Mesendoderm (in vitro differentiated cells): ENCODE measurements at places on chromosomes 5 and 9.

DNA sequence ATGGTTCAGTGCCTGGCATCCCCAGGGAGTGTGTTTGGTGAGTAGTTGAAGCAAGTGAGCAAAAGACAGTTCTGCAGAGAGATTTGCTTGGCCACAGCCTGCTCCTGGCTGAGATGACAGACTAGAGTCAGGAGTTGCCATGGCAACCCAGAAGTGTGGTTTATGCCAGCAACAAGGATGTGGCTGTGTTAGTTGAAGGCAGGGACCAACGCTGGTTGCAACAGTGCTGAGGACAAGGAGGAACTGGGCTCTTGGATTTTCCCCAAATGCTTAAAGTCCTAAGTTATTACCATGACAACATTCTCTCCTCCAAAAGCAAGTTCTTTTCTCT, 2.7 kb downstream of the NXNL2 start:
- no peaks in the 10 kb centered on the region for H3K36me3 ChIP-seq
- no peaks in the 10 kb centered on the region for H3K4me1 ChIP-seq

GRCh38 chr5:8458038-8458383, 589.1 kb downstream of the MTRR start:
- no peak overlapping the region for H3K27ac ChIP-seq
- no peaks in the 10 kb centered on the region for H3K4me1 ChIP-seq
- no peak for DNase-seq
- H3K36me3 ChIP-seq = no peaks in the 10 kb centered on the region
- H3K27me3 ChIP-seq = no peaks in the 10 kb centered on the region

GRCh38 chr5:58012102-58012501, 447.8 kb downstream of the PLK2 start:
- H3K4me3 ChIP-seq = no peak overlapping the region
- DNase-seq = no peak
- no peaks in the 10 kb centered on the region for H3K27me3 ChIP-seq
- H3K4me1 ChIP-seq = no peaks in the 10 kb centered on the region
- no peak overlapping the region for H3K27ac ChIP-seq
- H3K36me3 ChIP-seq = no peaks in the 10 kb centered on the region

DNA sequence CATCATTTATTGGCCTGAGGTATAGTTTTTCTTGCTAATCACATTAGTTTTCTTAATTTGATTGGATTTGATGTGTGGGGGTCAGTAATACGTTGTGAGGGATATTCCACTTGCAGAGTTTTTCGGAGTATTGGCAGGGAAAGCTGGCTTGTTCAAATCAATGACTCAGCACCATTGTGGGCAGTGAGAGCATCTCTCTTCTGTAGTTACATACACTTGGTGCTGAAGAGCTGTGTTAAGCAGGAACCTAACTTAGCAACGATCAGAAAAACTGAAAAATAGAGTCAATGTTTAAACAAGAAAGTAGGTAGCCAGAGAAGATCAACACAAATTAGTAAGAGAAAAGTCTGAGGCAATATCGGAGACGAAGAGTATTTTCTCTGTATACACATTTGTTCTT, 344.6 kb upstream of the EDIL3 start:
- no peak overlapping the region for H3K27ac ChIP-seq
- no peaks in the 10 kb centered on the region for H3K36me3 ChIP-seq
- no peaks in the 10 kb centered on the region for H3K27me3 ChIP-seq
- H3K4me3 ChIP-seq = no peak overlapping the region
- H3K4me1 ChIP-seq = no peaks in the 10 kb centered on the region

DNA sequence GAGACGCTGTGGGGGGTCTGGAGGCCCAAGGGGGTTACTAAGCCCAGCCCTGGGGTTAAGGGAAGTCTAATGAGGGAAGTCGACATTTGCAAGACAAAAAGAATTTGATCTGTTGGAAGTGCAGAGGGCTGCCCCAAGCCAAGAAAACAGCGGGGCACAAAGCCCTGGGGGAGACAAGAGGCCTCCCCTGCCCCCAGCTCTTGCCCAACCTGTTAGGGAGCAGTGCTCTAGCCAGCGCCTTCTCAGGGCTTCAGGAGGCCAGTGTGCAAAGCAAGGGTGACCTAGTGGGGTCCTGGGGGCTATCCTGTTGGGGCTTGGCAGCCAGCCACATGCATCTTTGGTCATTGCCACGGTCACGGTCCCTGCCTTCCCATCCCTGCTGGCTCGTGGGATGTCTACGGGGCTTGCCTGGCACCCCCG, 25.2 kb downstream of the GFI1B start:
- H3K36me3 ChIP-seq = no peaks in the 10 kb centered on the region
- no peaks in the 10 kb centered on the region for H3K27me3 ChIP-seq
- peak; percentile 43 for DNase-seq
- H3K4me3 ChIP-seq = no peak overlapping the region
- H3K4me1 ChIP-seq = peaks cover 11% of the 10 kb centered on the region
- H3K27ac ChIP-seq = no peak overlapping the region

GRCh38 chr5:170848033-170848432, 13.8 kb upstream of the RANBP17 start:
- no peaks in the 10 kb centered on the region for H3K36me3 ChIP-seq
- no peak for DNase-seq
- no peaks in the 10 kb centered on the region for H3K27me3 ChIP-seq
- no peak overlapping the region for H3K27ac ChIP-seq

DNA sequence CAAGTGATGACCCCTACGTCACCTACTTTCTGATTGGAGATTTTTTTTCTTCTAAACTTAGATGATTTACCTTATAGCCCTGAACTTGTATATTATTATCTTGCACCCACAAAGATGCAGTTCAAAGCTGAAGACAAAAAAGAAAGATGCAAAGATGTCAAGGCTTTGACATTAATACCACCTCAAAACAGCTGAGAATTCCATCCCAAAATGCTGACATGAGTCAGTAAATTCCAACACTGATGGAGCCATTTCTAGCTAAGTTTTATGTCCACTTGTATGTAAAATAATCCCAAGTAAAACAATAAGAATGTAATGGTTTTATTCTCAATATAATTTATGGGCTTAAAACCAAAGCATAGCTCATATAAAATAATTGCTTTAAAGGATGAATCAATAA, 91.5 kb upstream of the CDH9 start:
- H3K27ac ChIP-seq = no peak overlapping the region
- H3K36me3 ChIP-seq = no peaks in the 10 kb centered on the region
- H3K4me1 ChIP-seq = no peaks in the 10 kb centered on the region
- DNase-seq = no peak

DNA sequence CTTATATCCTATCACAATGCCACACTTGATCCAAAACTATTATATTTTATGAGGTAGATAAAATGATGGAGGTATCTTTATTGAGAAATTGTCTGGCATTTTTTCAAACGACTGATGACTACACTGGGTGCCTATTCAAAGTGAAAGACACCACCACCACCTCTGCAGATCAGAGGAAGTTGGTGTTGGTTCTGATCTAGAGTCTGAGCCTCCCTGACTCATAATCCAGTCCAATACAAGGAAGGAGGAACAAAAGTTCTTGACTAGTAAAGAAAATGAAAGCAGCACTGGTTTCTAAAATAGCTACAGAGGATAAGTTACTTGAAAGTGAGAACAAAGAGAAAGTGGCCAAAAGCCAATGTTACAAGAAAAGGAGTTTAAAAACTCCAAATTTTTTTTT, 139.9 kb downstream of the RFX3 start:
- no peak overlapping the region for H3K27ac ChIP-seq
- no peaks in the 10 kb centered on the region for H3K4me1 ChIP-seq
- no peak overlapping the region for H3K4me3 ChIP-seq
- H3K27me3 ChIP-seq = no peaks in the 10 kb centered on the region

GRCh38 chr5:123690821-123691220, 178.8 kb downstream of the CSNK1G3 start:
- H3K4me3 ChIP-seq = no peak overlapping the region
- H3K27ac ChIP-seq = no peak overlapping the region
- H3K27me3 ChIP-seq = no peaks in the 10 kb centered on the region
- no peaks in the 10 kb centered on the region for H3K4me1 ChIP-seq
- no peak for DNase-seq

- H3K4me1 ChIP-seq = no peaks in the 10 kb centered on the region
- no peaks in the 10 kb centered on the region for H3K27me3 ChIP-seq
- DNase-seq = no peak
- no peak overlapping the region for H3K4me3 ChIP-seq
- no peak overlapping the region for H3K27ac ChIP-seq
Measured at GRCh38 chr9:113570749-113571711, 107.5 kb downstream of the RGS3 start.

GRCh38 chr5:179912386-179912785, 4.7 kb upstream of the TBC1D9B start:
- no peak overlapping the region for H3K4me3 ChIP-seq
- no peaks in the 10 kb centered on the region for H3K27me3 ChIP-seq
- no peaks in the 10 kb centered on the region for H3K36me3 ChIP-seq
- DNase-seq = no peak
- H3K27ac ChIP-seq = no peak overlapping the region

DNA sequence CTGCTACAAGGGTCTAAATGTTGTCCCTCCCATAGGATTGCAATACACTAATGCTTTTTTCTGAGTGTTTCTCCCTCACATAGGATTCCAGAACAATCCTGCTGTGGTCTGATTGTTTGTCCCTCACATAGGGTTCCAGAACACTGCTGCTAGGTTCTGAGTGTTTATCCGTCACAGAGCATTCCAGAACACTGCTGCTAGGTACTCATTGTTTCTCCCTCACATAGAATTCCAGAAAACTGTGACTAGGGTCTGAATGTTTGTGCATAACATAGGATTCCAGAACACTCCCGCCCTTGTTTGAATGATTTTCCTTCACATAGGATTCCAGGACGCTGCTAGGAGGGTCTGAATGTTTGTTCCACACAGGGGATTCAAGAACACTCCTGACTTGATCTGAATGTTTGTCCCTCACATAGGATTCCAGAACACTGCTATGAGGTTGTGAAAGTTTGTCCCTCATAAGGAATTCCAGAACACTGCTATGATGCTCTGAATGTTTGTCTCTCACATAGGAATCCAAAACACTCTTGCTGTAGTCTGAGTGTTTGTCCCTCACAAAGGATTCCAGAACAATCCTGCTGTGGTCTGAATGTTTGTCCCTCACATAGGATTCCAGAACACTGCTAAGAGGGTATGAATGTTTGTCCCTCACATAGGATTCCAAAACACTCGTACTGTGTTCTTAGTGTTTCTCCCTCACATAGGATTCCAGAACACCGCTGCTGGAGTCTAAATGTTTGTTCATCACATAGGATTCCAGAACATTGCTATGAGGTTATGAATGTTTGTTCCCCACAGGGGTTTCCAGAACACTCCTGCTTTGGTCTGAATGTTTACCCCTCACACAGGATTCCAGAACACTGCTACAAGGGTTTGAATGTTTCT, 213.5 kb downstream of the FOXD4L6 start:
- no peaks in the 10 kb centered on the region for H3K36me3 ChIP-seq
- H3K4me1 ChIP-seq = no peaks in the 10 kb centered on the region
- no peak overlapping the region for H3K27ac ChIP-seq
- peak overlapping the region; percentile 11 for H3K4me3 ChIP-seq

- DNase-seq = no peak
- no peaks in the 10 kb centered on the region for H3K4me1 ChIP-seq
- no peaks in the 10 kb centered on the region for H3K27me3 ChIP-seq
Measured at GRCh38 chr5:123710031-123710430, 198.1 kb downstream of the CSNK1G3 start.

GRCh38 chr5:75091597-75091996, 39.2 kb upstream of the GCNT4 start:
- H3K4me1 ChIP-seq = peaks cover 7% of the 10 kb centered on the region
- H3K4me3 ChIP-seq = no peak overlapping the region
- H3K27ac ChIP-seq = no peak overlapping the region
- H3K27me3 ChIP-seq = no peaks in the 10 kb centered on the region
- peak; percentile 64 for DNase-seq
- no peaks in the 10 kb centered on the region for H3K36me3 ChIP-seq

GRCh38 chr5:107558823-107559375, 111.8 kb downstream of the EFNA5 start:
- no peak overlapping the region for H3K4me3 ChIP-seq
- H3K36me3 ChIP-seq = no peaks in the 10 kb centered on the region
- H3K4me1 ChIP-seq = peaks cover 2% of the 10 kb centered on the region
- H3K27ac ChIP-seq = no peak overlapping the region
- peak; percentile 55 for DNase-seq

GRCh38 chr5:159752622-159753275, 163.5 kb upstream of the ADRA1B start:
- H3K36me3 ChIP-seq = no peaks in the 10 kb centered on the region
- H3K4me3 ChIP-seq = no peak overlapping the region
- DNase-seq = no peak
- no peaks in the 10 kb centered on the region for H3K4me1 ChIP-seq

DNA sequence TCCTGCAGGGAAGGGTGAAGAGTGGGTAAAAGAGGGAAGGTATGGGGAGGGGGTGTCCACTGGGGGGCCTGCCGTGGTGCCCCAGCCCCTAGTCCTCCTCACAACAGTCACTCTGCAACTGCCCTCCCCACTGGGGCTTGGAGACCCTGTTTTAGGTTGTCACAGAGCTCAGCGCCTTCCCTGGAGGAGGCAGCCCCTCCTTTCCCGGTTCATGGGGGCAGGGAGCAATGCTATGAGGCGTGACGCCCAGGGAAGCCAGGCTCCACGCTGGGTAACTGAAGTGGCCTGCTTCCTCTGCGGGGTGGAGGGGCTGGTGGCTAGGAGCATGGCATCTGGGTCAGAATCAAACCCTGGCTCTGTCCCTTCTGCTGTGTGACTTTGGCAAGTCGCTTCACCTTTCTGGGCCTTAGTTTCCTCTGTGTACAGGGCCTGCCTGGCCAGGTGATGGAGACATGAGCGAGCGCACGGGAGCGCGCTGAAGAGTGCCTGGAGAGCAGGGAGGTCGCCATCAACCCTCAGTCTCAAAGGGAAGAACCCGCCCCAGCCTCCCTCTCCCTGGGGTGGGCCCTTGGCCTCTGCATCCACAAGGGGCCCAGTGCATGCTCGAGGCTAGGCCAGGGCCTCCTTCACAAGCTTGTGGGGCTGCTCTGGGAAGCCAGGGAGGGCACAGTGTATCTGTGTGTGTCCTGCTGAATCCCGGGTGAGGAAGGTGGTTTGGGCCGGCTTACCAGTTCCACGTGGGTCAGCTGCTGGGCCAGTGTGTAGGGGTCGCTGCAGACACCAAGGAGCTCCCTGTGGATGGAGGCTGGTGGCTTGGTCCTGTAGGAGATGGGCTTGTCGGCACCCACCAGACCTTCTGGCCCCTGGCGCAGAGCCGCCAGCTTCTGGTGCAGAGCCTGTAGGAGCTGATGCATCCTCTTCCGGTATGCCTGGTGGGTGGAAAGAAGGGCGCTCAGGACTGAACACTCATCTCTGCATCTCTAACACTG, 56.4 kb upstream of the RNF130 start:
- H3K36me3 ChIP-seq = no peaks in the 10 kb centered on the region
- no peaks in the 10 kb centered on the region for H3K27me3 ChIP-seq
- no peak overlapping the region for H3K27ac ChIP-seq
- H3K4me3 ChIP-seq = no peak overlapping the region
- H3K4me1 ChIP-seq = no peaks in the 10 kb centered on the region
- DNase-seq = no peak

GRCh38 chr9:101566904-101567724, 27.7 kb downstream of the PPP3R2 start:
- peaks cover under 1% of the 10 kb centered on the region for H3K36me3 ChIP-seq
- DNase-seq = peak; percentile 59
- no peaks in the 10 kb centered on the region for H3K27me3 ChIP-seq
- H3K4me1 ChIP-seq = peaks cover 11% of the 10 kb centered on the region
- H3K4me3 ChIP-seq = no peak overlapping the region
- H3K27ac ChIP-seq = no peak overlapping the region
